ENCODE measurements at places on chromosomes 12 and 14.
A peak's percentile ranks its signal among the peaks of the same experiment; 100 is the strongest.

GRCh38 chr14:45284802-45285201 is 31.8 kb upstream of the MIS18BP1 start:
- peak; percentile 26 for DNase-seq

GRCh38 chr14:20857630-20858261 is 33.4 kb upstream of the RNASE3 start:
- peak; percentile 78 for DNase-seq

- no peak for DNase-seq
These were observed 2.7 kb downstream of the SPRYD3 start for GRCh38 chr12:53076461-53076860.

DNA sequence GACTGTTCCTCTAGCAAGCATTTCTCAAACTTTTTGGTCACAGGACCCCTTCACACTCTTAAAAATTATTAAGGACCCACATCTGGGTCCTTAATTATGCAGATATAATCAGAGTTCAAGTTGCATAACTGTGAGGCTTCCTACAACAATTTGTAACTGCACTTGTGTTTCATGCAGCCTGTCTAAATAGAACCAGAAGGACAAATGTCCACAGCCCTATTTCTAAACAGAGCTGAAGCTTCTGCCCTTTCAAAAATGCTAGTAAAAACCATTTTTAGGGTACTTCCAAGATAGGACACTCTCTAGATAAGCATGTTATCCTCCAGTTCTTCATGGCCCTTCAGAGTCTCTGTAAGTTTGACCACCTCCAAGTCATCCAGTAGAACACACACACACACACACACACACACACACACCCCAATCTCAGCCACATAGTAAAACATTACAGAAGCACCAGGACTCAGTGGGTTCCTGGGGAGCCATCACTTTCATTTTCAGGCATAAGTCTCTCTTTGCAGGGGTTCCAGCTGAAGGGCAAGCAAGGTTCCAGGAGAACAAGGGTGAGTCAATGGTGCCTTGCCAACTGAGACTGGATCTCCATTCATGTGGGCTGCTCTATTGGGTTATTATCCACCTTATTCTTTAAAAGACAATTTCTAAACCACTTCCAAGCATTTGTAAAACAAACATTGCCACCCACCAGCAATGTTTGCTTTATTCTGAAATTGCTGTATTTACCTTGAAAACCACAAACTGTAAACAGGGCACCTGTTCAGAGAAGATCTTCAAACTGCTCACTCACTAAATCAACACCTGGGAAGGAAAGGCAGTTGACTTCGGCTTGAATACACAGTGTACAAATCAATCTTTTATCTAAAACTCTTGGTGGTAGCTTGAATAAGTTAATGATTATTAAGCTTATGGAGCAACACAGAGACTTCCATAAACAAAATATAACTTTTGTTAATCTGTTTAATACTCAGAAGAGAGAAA is 64.1 kb downstream of the ITPR2 start:
- DNase-seq, result no peak

DNA sequence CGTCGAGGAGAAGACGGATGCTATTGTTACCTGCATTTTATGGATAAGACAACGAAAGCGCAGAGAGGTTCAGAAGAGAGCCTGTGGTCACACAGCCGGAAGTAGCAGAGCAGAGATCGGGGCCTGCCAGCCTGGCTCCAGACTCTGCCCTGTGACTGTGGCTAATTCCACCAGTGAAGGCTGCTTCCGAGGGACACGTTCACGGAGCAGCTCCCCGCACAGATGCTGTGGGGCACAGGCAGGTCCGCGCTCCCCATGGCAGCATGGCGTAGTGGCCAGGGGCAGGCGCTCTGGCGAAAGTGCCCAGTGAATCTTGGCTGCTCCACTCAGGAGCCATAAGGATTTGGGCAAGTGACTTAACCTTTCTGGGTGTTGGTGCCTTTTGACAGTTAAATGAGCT is 9.8 kb downstream of the RIMBP2 start:
- no peak for DNase-seq

- DNase-seq, result no peak
These were observed 12.4 kb downstream of the SEC23A start for GRCh38 chr14:39090548-39091111.

DNA sequence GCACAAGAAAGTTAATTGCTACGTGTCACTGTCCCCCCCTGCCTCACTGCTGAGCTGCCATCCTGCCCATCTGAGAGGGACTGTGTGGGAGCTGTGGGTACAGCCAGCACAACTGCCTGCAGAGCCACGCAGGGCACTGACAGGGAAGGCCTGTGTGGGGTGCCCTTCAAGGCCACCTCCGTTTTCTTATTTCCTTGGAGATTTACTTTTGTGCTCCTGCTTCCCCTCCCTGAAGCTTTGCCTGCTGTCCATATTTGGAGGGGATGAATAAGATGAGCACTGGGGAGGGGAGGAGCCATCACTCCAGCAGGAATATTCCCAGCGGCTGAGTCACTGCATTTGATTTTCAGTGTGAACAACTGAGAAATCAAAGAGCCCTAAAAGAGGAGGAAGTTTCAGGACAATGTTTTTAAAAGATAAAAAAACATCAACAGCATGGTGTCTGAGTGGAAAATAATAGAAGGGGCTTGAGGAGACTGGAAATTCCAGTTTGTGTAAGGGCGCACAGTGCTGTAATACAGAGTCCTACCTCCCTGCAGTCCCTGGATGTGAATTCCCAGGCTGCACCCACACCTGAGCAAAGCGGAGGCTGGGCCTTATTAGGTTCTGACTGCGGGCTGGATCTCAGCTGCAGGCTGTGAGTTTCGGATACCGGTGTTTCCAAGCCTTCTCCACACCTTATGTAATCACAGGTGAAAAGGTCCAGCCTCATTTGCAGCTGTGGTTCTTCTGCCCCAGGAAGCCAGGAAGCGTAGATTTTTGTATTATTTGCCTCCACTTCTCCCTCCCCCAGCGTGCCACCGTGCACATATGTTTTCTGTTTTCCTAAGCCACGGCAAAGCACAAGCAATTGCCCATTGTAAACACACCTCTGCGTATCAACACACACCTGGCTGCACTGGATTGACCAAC is 192.6 kb upstream of the BCL2L14 start:
- DNase-seq, result no peak

GRCh38 chr12:53073881-53074280 is 5.3 kb downstream of the SPRYD3 start:
- no peak for DNase-seq

DNA sequence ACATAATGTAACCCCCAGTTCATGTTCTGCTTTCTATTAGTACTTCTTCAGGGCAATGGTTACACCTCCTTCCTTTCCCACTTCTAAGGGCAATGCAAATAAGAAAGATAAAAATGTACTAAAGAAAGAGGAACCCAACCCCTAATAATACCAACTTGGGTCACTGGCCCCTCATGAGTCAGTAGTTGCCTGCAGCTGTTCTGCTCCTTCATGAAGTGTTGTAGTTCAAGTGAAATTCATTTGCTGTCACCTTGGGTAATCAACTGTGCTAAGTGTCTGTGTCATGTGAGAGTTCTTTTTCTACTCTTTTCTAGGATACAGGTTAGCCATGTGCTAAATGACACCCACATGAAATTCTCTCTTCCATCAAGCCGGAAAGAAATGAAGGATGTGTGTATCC is 91.8 kb downstream of the PLXNC1 start:
- peak; percentile 29 for DNase-seq

DNA sequence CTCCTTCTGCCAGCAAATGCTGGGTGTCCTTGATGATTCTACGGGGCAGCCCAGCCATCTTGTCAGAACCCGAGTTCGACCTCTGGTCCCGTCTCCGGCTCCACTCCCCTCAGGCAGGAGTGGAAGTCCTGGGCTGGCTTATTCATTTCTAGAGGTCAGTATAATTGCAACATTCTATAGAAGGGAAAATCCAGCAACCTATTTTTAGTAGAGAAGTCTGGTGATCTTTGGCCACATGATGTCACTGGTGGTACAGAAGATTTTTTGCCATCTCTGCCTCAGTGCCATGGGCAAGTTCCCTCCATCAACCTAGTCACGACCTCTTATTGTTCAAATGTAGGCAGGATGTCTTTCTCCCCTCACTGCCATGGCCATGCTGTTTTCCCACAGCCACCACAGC is 22.4 kb downstream of the OR10G2 start:
- DNase-seq, result no peak

DNA sequence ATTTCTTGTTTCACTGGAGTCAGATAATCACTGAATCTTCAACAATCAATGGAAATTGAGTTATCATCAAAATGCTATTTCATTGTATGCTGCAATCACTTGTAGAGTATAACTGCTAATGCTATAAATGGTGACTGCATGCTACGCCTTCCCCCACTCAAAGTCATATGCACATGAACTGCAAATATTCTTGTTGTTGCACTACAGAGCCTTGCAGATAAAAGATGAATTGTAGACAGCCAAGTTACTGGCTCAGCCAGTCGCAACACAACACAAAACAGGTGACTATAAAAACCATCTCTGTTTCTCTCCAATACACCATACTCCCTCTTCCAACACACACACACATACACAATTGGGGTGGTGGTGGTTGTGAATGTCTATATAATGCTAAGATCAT is 171.0 kb upstream of the HMGA2 start:
- no peak for DNase-seq

DNA sequence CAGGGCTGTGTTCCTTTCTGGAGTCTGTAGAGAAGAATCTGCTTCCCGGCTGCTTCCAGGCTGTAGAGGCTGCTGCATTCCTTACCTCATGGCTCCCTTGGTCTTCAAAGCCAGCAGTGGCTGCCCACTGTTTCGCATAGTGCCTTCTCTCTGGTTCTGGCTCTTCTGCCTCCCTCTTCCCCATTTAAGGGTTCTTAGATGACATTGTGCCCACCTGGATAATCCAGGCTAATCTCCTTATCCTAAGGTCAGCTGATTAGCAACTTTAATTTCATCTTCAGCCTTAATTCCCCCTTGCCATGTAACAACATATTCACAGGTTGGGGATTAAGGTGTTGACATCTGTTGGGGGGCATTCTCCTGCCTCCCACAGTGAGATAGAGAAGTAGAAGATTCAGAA is 208.6 kb upstream of the TMTC1 start:
- no peak for DNase-seq

DNA sequence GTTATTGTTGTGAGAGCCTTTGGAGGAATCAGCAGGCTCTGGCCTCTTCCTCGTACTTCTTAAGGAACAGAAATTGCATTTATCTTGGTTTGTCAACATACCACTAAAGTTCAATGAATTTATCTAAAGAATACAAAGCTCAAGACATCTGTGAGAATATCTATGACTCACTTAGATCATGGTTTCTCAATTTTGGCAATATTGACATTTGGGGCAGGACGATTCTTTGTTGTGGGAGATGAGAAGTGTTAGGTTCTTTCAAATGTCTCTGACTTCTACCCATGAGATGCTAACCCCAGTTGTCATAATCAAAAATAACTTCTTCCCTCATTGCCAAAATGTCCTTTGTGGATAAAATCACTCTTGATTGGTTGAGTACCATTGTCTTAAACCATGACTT is 1190.3 kb downstream of the GALC start:
- DNase-seq, result no peak

GRCh38 chr14:96461950-96462798 is 40.0 kb upstream of the PAPOLA start:
- DNase-seq, result no peak

GRCh38 chr12:127509066-127509778 is 757.7 kb upstream of the TMEM132C start:
- no peak for DNase-seq

DNA sequence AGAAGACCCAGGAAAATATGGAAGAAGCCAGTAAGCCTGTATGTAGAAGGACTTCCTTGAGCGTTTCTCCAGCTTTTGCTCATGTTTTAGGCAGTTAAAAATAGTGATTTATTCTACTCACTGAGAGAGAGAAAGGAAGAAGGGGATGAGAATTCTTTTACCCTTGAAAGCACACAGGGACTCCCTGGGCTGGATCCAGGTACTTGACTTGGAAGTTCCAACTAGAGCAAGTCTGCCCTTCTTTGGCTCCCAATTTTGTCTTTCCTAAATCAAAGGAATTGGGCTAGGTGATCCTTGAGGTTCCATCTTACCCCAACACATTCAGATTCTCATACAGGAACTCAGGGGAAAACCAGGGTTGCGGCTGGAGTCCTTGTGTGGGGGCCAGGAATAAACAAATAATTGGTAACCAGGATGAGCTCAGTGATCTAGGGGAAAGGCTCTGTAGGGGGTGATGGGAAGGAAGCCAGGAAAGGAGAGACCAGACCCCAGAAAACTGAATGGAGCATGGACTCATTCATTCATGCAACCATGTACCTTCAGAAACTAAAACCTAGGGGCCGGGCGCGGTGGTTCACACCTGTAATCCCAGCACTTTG is 11.5 kb upstream of the ITGA5 start:
- DNase-seq, result no peak

DNA sequence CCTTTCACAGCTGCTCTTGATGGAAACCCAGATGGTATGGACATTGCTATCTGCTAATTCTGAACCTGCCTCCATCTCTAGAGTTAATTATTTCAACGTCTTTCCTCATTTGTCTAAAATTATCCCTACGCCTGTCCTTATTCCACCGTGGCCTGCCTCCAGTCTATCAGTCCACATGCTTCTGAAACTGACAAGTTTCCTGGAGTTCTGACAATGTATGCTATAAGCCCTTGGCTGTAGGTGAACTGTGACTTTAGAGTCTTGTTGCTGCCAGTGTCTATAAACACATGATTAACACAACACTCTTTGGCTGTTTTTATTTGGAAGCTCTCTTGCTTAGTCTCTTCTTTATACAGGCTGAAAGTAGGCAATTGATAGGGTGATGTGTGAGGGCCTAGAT is 1052.9 kb downstream of the TMTC2 start:
- no peak for DNase-seq

DNA sequence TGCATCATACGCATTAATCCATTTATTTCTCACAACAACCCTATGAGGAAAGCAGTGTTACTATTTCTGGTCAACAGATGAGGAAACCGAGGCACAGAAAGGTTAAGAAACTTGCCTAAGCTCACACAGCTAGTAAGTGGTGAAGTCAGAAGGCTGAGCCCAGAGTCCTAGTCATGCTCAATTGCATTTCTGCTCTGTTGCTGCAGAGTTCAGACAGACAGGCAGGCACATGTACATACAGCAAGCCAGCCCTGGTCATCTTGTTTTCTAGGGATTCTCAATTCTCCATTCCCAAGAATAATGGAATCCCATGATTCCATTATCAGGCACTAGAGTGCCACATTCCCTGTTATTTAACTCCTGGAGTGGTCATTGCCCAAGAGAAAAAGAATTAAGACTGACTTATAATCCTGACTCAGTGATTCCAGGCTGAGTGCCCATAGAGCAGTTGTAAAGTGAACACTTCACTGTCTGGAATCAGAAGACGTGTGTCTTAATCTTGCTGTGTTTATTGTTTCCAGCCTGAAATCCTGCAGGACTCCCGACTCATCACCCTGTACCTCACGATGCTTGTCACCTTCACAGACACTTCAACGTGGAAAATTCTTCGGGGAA is 10.7 kb downstream of the UBE3B start:
- no peak for DNase-seq

GRCh38 chr12:20653871-20654270 is 41.3 kb upstream of the SLCO1C1 start:
- no peak for DNase-seq

DNA sequence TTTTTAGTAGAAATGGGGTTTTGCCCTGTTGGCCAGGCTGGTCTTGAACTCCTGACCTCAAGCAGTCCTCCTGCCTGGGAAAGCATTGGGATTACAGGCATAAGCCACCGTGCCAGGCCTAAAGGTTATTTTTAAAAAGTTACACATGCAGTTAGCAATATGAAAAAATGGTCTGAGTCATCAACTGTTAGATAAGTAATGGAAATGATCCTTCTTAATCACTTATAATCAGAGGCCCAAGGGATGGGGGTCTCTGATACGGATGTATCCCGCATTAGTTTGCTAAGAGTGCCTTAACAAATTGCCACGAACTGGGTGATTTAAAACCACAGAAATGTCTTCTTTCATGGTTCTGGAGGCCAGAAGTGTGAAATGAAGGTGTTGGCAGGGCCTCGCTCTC is 54.1 kb upstream of the FERMT2 start:
- DNase-seq, result no peak
